ENCODE measurements at places on chromosomes 2 and 18. TPM values are rescaled to one million over a fixed set of nuclear protein-coding genes. Genes with fewer than 3 reads are reported as not detected.

The ARL5A gene
- total RNA-seq, result 46.5 TPM

DNA sequence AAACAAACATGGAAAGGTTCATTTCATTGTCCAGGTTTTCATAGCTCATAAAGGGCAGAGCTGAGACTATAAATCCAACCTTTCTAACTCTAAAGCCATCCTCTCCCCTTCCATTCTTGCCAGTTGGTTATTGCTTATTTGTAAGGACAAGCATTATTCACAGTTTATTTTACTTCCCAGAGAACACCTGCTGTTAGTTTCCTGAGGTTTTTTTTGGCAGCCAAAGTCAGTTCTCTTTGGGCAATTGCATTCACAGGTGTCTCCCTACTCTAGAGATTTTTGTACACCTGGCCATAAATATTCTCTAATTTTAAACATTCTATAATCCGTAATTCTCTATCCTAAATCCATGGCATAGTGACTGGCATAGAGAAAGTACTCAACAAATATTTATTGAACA is 87.3 kb upstream of the SPHKAP start:
- no peak for DNase-seq
- H3K4me3 ChIP-seq, result no peak overlapping the region
- H3K36me3 ChIP-seq, result no peaks in the 10 kb centered on the region

- H3K27me3 ChIP-seq, result no peaks in the 10 kb centered on the region
- no peak for DNase-seq
- no peak overlapping the region for H3K27ac ChIP-seq
- no peaks in the 10 kb centered on the region for H3K36me3 ChIP-seq
- no peak overlapping the region for H3K4me3 ChIP-seq
Observed at GRCh38 chr2:128282246-128282975, 36.3 kb downstream of the HS6ST1 start.

DNA sequence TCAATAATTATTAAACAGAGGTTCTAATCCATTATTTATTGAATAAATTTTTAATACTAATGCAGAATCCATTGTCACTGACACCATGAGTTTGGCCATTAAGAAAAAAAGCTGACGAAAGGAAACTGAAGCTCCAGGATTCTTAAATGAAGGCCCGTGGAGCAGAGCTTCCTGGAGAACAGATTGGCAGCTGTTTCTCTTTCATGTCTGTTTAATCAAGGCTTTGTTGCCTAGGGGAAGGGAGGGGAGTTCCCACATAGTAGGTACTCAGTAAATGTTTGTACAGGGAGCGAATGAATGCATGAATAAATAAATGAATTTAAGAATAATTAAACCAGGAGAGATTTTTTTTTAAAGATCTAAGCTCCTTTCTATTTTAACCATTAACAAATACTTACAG is 315.1 kb upstream of the KLHL29 start:
- no peaks in the 10 kb centered on the region for H3K4me1 ChIP-seq
- no peaks in the 10 kb centered on the region for H3K27me3 ChIP-seq
- DNase-seq, result no peak
- H3K27ac ChIP-seq, result no peak overlapping the region
- no peaks in the 10 kb centered on the region for H3K36me3 ChIP-seq

The RTP5 gene
- total RNA-seq, result not detected

DNA sequence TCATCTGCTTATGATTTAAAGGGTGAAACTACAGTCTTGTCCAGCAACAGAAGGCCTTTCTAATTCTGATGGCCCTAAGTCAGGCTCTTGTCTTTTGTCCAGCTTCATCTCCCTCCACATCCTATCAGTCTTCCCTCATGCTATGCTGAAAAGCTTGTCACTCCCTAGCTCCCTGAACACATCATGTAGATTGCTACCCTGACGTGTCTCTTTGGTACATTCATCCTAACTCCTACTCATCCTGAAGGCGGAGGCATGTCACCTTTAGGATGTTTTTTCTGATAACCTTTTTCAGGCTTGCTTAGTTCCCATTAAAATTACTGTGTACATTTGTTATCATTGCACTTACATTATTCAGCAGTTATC is 78.4 kb upstream of the ARL5A start:
- no peak for DNase-seq
- no peaks in the 10 kb centered on the region for H3K27me3 ChIP-seq
- no peaks in the 10 kb centered on the region for H3K36me3 ChIP-seq
- no peak overlapping the region for H3K4me3 ChIP-seq
